ENCODE measurements at places on chromosomes 6 and 20. TPM values are rescaled to one million over a fixed set of nuclear protein-coding genes. Genes with fewer than 3 reads are reported as not detected.

GRCh38 chr6:167567142-167568033 lies 242.5 kb downstream of the TTLL2 start:
- DNase-seq, result no peak

Gene PPP1R16B
- total RNA-seq, result 0.02 TPM

DNA sequence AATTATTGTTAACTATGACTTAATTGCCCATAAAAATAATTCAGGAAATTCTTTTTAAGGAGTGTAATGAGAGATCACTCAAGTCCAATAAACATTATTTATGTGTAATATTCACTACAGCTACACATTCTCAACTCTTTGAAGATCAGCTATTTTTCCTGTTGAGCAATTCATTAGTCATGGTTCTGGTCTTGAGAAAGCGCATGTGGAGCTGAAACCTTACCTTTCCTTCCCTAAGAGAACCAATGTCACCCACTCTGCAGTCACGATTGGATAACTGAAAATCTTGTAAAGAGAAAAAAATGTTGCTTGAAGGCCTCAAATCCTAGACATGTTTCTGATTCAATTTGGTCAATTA lies 736.9 kb upstream of the MARCKS start:
- no peak for DNase-seq

Gene SNX9
- 21.9 TPM for total RNA-seq

- DNase-seq, result no peak
These were observed 985 bp downstream of the ZBP1 start for GRCh38 chr20:57619051-57619831.

- DNase-seq, result no peak
These were observed 15.2 kb downstream of the ADISSP start for GRCh38 chr20:3752386-3752759.

Gene FAM217A
- not detected for total RNA-seq

DNA sequence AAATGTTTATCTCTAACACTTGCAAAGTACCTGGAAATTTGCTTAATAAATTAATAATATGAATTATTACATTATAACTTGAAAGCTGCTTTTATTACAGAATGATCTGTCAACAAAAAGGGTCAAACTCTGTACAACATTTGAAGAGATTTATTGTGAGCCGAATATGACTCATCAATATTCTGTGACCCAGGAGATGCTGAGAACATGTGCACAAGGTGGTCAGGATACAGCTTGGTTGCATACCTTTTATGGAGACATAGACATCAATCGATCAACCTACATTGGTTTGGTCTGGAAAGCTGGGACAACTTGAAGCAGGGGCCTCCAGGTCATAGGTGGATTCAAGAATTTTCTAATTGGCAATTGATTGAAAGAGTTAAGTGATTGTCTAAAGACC lies 79.0 kb downstream of the RNASET2 start:
- DNase-seq, result no peak

DNA sequence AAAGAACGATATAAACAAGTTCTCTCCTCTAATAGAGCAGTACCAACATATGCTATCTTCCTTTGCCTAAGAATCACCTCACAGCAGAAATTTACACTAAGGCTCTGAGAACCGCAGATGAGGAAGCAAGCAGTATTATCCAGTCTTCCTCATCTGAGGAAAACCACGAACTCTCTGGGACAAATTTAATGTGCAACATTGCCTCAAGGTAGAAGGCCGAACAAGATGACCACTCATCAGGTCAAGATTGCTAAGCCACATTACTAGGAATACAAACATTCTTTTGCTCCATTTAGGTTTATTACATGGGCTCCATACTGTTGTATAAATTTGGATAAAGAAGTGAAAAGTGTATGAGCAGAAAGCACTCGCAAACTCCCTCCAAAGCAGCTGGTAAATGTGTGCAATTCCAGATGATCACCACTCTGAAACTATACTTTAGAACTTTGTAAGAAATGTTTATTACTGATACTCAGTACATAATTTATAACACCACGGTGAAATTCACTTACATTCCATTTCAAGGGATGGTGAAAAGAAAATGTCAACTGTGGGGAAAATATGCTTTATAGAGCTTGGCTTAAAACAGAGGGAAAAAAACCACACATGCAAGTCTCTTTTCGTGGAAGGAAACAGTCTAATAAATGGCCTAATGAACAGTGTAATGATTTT lies 398.4 kb downstream of the BTBD9 start:
- no peak for DNase-seq

- no peak for DNase-seq
These were observed 5.1 kb downstream of the BEND3 start for GRCh38 chr6:107110200-107110599.

- DNase-seq, result no peak
These were observed 1.4 kb downstream of the CTSZ start for GRCh38 chr20:59005523-59006166.

Gene FUT9
- total RNA-seq, result not detected

GRCh38 chr20:54212871-54213270 lies 5.0 kb downstream of the PFDN4 start:
- no peak for DNase-seq

- no peak for DNase-seq
These were observed 951 bp downstream of the FOXP4 start for GRCh38 chr6:41546866-41547798.

Gene TXLNB
- not detected for total RNA-seq

DNA sequence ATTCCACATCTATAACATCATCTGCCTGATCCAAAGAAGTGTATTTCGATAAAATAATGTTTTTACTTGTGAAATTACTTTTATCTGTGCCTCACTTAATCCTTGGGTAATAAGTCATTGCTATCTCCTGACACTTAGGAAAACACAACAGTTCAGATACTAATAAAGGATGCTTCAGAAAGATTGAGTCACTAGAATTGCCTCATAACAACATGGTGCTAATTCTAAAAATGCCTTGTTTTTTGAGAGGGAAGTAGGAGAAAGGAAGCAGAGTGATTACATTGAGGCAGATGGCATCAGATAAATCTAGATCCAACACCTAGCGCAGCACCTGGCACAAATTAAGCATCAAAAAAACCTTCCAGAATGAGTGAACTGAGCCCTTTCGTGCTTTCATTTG lies 69.0 kb downstream of the NCOA7 start:
- no peak for DNase-seq

DNA sequence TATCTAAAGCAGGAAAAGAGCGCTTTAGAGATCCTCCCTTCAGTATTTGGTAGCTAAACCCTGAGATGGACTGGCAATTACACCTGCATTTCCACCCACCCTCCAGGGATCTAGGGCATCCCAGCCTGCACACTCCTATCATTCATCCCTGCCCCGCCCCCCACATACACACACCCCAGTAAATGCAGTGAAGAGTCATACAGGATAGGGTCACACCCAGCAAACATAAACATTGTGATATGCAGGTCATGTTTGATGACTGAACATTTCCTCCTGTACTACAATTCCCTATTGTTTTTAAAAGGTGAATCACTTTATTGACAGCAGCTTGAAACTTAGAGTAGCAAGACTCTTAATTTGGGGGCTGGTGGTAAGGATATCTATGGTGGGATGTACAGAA lies 112.9 kb downstream of the FOXO3 start:
- peak; percentile 10 for DNase-seq

- DNase-seq, result no peak
These were observed 9.3 kb upstream of the EDN1 start for GRCh38 chr6:12280902-12281301.

Gene MYT1
- total RNA-seq, result 0.58 TPM

Gene CAGE1
- 0.15 TPM for total RNA-seq

DNA sequence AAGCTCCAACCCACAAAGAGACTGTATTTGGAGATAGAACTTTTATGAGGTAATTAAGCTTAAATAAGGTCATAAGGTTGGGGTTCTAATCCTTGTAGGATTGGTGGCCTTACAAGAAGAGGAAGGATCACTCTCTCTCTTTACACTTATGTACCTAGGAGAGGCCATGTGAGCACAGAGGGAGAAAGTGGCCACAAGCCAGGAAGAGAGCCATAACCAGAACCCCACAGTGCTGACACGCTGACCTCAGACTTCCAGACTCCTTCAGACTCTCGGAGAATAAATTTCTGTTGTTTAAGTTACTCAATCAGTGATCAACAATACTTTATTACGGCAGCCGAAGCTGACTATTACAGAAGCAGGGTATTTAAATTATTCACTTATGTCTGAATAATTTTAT lies 430.5 kb upstream of the EPHA7 start:
- no peak for DNase-seq

Gene SLC32A1
- not detected for total RNA-seq

DNA sequence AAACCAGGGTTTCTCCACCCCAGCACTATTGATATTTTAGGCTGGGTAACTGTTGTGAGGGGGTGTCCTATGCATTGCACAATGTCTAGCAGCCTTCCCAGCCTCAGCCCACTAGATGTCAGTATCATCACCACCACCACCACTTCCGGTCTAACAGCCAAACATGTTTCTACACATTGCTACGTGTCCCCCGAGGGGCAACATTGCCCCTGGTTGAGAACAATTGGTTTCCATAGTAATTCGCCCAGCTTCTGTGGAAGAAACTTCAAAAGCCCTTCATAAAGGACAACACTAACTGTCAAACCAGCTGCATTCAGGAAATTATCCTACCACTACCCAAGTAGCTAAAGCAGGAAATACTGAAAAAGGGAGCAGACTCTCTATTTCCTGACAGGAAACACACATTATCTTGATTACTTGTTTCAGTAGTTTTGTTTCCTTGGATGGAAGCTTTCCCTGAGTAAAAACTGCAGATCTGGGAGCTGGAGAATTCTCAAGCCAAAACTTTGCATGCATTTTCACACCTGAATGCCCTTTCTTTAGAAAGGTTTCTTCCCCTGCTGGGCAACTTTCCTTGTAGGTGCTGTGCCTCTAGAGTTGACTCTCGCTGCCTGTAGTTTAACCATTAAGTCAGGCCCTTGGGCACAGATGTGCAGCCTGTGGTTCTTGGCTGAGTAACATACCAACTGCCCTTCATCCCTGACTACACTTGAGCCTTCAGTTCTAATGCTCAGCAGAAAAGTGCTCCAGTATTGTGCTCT lies 23.6 kb downstream of the PKHD1 start:
- DNase-seq, result peak; percentile 61

Gene DCDC2
- total RNA-seq, result 40.4 TPM

- no peak for DNase-seq
These were observed 5.3 kb upstream of the CPNE5 start for GRCh38 chr6:36844232-36845170.

GRCh38 chr20:63145156-63145555 lies 70.8 kb downstream of the YTHDF1 start:
- no peak for DNase-seq

Gene C6orf141
- not detected for total RNA-seq

DNA sequence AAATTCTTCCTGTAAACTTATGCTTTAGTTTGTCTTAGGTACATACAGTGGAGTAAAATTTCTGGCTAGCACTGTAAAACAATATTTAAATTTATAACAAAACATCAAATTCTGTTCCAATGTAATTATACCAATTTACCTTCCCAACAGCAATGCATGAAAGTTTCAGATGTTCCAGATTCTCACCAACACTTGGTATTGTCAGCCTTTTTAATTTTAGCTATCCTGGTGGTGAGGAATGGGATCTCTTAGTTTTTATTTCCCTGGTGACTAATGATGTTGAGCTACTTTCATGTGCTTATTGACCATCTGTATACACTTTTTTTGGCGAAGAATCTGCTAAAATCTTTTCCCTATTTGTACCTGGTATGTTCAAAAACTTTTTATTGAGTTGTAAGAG lies 76.1 kb upstream of the PHACTR1 start:
- no peak for DNase-seq

- no peak for DNase-seq
These were observed at the start of gene CLVS2 for GRCh38 chr6:122995921-122996793. Gene CLVS2, plus strand, starts transcription at chr6:122996235. Its CDS starts 1,543 bp downstream, at chr6:122997778.

Gene HEY2
- total RNA-seq, result 0.04 TPM

- DNase-seq, result no peak
These were observed 172.4 kb downstream of the MOXD1 start for GRCh38 chr6:132228894-132229293.

Gene GSTA4
- total RNA-seq, result 53.6 TPM

Gene THBS2
- 0.08 TPM for total RNA-seq

Gene SLC2A4RG
- total RNA-seq, result 91.4 TPM

- DNase-seq, result no peak
These were observed 318.9 kb downstream of the SYNE1 start for GRCh38 chr6:152318278-152318677.

Gene POPDC3
- total RNA-seq, result 0.20 TPM

Gene NHSL1
- total RNA-seq, result 59.5 TPM

DNA sequence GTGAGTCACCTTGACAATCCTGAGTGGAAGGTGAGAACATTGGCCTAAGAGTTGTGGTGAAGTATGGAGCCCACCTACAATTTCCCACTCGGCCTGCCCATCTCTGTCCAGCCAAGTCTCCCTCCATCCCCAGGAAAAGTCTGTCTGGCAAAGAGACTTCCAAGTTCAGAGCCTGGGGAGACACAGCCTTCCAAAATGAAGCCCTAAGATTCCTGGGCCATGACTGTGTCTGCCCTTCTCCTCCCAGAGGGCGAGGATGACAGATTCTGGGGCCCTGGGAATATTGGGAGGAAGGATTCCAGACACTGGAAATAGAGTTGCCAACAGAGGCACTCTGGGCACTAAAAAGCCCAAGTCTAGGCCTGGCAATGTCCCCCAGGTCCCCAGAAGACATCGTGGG lies 176.8 kb downstream of the NFATC2 start:
- DNase-seq, result no peak

GRCh38 chr6:15953152-15953880 lies 175.6 kb upstream of the MYLIP start:
- no peak for DNase-seq

DNA sequence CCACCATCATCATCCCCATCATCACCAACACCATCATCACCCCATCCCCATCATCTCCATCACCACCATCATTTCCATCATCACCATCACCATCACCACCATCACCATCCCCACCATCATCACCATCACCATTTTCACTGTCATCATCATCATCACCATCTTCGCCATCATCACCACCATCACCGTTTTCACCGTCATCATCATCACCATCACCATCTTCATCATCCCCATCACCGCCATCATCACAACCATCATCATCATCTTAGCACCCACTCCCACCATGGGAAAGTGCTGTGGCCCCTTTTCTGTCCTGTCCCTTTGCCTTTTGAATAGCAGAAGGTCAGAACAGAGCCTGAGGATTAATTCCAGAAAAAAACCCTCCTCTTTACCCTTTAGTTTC lies 28.5 kb upstream of the GATA5 start:
- DNase-seq, result no peak

Gene HRH3
- total RNA-seq, result 0.10 TPM

- peak; percentile 41 for DNase-seq
These were observed 118.4 kb upstream of the SGK1 start for GRCh38 chr6:134436281-134436815.

Gene PRDM1
- total RNA-seq, result not detected

GRCh38 chr20:63194007-63194796 lies 21.7 kb downstream of the YTHDF1 start:
- DNase-seq, result no peak

DNA sequence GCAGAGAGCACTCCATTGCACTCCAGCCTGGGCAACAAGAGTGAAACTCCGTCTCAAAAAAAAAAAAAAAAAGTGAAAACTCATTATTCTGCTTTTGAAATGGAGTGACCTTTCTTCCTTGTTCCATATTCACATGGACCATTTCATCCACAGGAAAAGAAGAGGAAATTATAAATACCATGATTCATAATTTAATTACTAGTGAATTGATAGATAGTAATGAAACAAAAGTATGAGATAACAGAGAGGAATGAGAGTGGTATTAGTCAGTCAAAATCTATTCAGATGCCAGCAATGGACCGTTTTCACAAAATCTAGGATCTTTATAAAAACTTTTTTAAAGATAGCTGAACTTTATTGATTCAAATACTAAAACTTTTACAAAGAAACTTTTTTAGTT lies 443.1 kb upstream of the FLRT3 start:
- no peak for DNase-seq

Gene MEP1A
- total RNA-seq, result 0.10 TPM

- DNase-seq, result no peak
These were observed 87.8 kb downstream of the UTRN start for GRCh38 chr6:144372611-144373594.

Gene GPR63
- total RNA-seq, result 0.02 TPM
